ENCODE measurements at places on chromosomes 2 and 18. TPM values are rescaled to one million over a fixed set of nuclear protein-coding genes. Genes with fewer than 3 reads are reported as not detected.
A peak's percentile ranks its signal among the peaks of the same experiment; 100 is the strongest.

DNA sequence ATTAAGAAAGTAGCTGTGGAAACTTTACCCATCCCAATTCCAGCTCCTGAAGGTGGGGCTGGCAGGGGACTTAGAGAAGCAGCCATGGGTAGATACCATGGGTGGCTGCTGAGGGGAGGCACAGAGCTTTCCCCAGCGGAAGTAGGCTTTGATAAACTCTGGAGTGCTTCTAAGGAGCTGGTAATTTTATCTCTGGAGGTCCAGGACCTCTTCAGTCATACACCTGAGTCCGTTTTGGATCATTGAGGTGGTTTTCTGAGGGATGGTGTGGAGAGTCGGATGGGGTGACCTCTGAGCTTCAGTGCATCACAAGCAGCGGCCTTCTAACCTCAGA lies 36.7 kb upstream of the BMP10 start:
- peak; percentile 61 for DNase-seq

Gene ZNF385B
- 217 TPM for total RNA-seq

Gene PXDN
- not detected for total RNA-seq

Gene LINC00305
- not detected for total RNA-seq

Data from OCI-LY7 (cell line).